ENCODE measurements at places on chromosomes 16 and 17.

DNA sequence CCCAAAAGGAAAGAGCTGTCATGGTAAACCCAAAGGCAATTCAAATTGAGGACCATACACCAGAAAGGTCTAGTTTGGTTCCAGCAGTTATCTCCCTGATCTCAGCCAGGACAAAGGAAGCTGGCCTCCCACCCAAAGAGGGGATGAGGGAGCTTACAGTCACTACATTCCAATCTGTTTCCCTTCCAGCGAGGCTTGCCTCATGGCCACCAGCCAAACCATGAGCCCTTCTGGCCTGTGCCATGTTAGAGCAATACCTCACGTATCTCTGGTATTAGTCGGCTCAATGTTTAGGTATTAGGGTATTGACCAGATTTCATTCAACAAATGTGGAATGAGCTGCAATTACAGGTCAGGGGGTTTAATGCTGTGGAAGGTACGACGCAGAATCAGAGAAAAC, 8.4 kb downstream of the NDUFAB1 start:
- DNase-seq: no peak

DNA sequence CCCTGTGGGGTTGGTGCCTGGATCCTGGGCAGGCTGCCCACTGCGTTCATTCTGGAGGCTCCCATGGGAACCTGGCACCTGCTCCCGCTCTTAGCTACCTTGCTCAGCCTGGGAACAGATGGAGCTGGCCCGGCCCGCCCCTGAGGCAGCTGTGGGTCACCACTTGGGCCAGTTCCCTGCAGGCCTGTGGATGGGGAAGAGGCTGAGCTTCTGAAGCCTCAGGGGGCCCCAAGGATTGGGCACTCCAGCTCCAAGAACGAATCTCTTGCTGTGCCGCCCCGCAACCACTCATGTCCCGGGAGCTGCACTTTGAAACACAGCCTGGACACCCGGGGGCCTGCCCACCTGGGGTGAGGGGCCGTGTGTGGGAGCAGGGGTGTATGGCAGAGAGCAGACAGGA, 37.7 kb downstream of the BAHCC1 start:
- DNase-seq: no peak

DNA sequence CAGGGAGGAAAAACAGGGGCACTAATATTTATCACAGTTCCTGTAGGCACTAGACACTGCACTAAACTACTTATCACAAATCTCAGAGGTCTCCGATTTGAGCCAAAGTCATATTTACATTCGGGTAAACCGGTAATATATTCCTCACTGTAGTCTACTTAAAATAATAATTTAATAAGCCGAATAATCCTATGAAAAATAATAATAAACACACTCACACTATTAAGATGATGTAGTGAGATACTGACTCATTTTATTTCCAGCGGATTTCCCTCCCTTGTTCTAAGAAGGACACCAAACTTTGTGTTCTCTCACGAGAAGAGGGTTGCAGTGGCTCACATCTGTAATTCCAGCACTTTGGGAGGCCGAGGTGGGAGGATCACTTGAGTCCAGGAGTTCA, 36.6 kb upstream of the TNRC6A start:
- DNase-seq: no peak

DNA sequence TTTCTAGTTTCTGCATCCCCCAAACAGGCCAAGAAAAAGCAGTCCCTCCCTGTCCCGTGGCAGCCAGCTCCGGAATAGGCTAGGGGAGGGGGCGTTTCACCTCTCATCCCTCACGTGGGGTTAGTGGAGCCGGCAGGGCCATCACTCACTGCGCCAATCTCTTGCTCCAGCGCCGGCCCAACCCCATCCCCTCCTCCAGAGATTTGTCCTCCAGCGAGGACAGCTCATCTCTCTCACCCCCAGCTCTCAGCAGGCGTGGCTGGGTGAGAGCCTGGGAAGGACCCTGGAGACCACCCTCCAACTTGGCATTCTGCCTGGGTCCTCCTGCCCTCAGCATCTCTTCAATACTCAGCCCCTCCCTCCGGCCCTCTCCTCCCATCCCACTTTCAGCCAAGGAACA, 74.1 kb downstream of the TMEM132E start:
- DNase-seq: no peak

DNA sequence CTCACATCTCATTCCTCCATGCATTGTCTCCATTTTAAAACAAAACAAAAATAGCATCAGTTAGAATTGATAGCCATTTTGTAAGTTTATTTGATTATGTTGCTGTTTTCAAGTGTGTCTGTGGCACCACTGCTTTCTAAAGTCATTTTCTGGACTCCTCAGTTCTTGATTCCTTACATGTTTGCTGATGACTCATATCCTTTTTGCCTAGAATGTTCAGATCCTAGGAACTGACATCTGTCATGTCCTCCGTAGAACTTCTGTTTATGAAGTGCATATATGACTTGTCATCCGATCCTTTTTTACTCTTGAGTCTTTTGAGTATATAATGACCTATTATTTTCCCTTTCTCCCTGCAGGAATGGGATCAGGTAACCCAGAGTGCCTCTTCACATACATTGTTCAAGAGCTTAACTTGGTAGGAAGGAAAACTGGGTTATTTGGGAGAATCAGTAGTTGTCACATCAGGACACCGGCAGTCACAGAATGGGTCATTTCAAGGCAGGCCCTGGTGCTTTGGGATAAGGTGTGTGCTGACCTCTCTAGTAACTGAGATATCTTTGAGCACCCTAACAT, 69.2 kb downstream of the MAP2K4 start:
- DNase-seq: no peak

- no peak for DNase-seq
Measured at GRCh38 chr17:3827124-3827773, 18.8 kb downstream of the NCBP3 start.

DNA sequence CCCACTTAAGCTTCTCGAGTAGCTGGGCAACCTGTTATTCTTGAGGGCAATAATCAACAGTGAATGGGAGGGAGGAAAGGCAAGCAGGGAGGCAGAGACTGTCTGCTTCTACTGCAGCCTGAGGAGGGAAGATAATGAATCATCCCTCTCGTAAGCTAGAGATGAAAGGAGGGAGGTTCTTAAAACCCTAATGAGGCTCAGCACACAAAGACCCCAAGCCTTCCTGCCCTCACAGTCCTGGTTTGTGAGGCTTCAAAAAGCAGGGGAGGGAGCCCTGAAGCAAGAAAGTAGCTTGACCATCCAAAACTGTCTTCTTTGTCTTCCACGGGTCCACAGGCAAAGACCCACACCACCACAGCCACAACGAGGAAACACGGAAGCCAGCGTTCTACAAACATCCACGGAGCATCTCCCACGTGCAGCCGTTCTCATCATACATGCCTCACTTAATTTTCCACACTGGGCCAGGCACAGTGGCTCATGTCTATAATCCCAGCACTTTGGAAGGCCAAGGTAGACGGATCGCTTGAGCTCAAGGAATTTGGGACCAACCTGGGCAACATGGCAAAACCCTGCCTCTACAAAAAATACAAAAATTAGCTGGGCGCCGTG, 1.8 kb downstream of the PIK3R5 start:
- no peak for DNase-seq

DNA sequence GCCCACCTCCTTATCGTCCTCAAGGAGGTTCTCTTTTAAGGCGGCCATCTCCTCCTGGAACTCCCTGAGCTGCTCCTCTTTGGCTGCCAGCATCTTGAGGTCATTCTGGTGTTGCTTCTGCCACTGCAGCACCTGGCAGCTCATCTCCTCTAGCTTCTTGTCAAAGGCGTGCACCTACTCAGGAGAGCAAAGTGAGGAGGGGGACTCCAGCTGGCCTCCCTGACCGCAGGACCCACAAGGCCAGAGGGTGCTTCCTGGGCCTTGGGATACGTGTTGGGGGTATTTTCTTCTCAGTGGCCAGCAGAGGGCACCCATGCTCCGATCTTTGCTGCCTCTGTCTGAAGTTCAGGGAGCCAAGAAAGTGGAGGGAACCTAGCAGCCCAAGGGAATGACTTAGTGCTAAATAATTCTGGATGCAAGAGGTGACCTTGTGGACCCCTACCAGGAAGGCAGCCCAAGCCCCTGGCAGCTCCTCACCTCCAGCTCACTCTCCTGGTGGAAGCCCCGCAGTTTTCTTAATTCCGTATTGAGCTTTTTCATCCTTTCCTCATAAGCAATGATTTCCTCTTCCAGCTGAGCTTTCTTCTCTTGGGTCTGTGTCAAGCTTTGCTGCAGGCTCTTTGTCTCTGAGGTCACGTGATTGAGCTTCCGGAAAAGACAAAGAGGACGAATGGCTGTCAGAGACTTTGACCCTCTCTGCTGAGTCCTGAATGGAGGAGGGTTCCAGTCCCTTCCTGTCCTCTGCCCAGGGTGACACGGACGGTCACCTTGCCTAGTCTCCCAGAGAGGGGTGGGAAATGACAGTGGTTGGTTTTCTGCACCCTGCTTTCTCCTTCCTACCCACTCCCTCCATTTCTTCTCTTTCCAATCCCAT, 31.4 kb downstream of the DHX38 start:
- peak; percentile 74 for DNase-seq

DNA sequence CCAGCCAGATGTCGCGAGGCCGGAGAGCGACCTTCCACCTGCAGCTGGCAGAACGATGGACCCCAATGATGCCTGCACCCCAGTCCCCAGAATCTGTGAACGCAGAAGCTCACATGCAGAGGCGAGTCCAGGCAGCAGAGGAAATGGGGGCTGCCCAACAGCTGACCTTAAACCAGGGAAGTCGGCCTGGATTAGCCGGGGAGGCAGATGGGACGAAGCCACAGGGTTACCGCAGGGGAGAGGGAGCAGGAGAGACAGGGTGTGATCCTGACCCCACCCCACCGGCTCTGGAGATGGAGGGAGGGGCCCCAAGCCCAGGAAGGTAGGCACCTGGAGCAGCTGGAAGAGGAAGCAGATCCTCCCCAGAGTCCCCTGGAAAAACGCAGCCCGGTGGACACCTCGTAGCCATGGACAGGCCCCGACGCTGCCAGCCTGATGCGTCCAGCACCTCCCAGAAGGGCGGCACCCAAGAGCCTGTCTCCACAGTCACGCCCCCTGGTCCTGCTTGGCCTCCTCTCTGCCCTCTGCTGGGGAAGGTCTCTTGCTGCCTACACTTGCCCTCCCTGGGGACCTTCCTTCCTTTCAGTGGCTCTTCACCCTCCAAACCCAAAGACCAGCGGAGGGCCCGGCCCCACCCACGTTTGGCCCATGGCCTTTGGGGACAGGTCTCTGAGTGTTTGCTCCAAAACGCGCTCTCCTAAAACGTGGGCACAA, 37.3 kb downstream of the PIEZO1 start:
- DNase-seq: no peak

DNA sequence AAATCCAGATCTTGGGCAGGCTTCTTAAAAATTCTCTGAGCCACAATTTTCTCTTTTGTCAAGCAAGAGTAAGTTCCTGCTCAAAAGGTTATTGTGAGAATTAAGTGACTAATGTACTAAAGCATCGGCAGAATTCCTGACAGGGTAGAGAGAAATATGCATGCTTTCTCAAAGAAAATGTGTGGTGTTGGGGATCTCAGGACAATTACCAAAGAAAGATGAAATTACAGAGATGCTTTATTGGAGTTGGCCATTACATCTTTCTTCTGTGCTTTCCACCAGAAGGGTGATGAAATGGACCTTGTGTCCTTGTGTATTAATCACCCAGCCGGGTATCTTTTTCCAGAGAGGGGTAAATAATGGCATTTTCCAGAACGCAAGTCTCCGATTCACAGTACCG, 1.7 kb upstream of the USP43 start:
- no peak for DNase-seq

- DNase-seq: peak; percentile 18
Measured at GRCh38 chr16:89693289-89693731, 6.8 kb downstream of the CDK10 start.

- no peak for DNase-seq
Measured at GRCh38 chr17:64022611-64023063, 2.2 kb upstream of the ICAM2 start.

DNA sequence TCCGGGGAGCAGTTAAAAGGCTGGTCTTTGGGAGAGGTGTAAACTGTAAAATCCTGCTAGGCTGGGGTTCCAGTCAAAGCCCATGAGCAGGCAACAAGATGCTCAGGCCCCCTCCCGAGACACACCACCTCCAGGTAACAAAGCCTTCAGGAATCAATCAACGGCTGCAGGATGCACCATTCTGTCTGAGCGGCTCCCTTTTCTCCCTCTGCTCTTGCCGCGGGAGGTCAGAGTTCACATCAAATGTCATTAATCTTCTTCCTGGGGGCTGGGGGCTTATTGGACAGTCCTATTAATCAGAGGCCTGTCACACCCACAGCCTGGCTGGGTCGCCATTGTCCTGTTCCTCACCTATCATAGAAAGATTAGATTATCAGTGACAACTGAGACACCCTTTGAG, 11.9 kb upstream of the CCDC182 start:
- no peak for DNase-seq

- peak; percentile 36 for DNase-seq
Measured at GRCh38 chr17:76909971-76910760, 42.0 kb downstream of the MGAT5B start.

DNA sequence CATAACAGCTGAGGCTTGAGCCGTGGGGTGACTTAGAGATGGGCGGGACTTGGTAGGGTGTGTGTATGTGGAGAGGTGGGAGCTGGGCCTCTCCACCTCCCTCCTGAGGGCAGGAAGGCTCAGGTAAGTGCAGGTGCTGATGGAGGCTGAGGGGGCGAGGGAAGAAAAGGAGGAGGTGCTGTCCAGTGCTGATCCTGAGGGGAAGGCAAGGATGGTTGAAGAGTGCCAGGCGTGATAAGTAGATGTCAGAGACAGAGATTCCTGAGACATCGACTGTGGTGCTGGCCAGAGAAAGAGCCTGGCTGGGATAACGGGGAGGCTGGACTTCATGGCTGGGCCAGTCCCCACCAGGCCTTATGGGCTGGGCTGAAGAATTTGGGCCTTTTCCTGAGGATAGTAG, 159.1 kb downstream of the SDK2 start:
- DNase-seq: no peak

- DNase-seq: no peak
Measured at GRCh38 chr17:3986939-3987335, 22.7 kb upstream of the ATP2A3 start.

- DNase-seq: no peak
Measured at GRCh38 chr17:35977509-35977908, 3.8 kb downstream of the CCL16 start.

DNA sequence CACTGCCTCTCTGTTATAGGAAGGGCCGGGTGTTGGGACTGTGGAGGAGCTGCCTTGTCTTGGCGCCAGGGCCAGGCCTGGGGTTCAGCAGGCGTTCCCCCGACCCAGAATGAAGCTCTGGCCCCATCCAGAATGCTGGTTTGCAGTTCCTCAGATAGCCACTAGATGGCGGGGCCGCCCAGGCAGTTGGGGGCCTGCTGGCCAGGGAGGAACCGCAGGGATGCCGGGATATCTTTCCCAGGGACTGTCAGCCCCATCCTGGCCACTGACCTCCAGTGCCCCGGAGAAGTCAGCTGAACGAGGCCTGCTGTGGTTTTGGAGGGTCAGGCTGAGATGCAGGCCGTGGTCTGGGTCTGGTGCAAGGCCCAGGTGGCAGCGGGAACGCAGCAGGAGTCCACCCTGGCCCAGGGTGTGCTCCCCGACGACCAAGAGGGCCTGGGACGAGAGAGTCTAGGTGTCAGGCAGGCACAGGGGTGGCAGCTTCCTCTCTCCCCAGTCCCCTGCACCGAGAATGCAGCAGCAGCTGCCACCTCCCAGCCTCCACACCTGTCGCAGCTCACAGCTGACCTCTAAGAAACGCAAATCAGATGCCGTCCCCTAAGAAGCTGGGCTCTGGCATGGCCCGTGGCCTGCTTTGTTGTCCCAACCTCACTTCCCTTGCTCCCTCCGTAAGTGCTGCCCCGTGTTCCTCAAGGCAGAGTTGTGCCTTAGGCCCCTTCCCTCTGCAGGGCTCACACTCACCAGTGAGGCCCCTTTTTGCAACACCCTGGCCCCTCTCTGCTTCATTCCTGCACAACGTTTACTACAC, 51.2 kb downstream of the RMI2 start:
- peak; percentile 75 for DNase-seq

GRCh38 chr16:25012525-25012991, 2.6 kb downstream of the ARHGAP17 start:
- no peak for DNase-seq

GRCh38 chr17:29592850-29593551, at the start of gene ANKRD13B:
Gene ANKRD13B, plus strand, starts transcription at chr17:29593132. Its CDS starts 490 bp downstream, at chr17:29593622.
- peak; percentile 57 for DNase-seq

Data from left cardiac atrium (tissue), 4 donors.